Activated CD8-positive, alpha-beta memory T cell treated with anti-CD3 and anti-CD28 coated beads for 36 hours (primary cell): ENCODE measurements at places on chromosomes 4 and X. TPM values are rescaled to one million over a fixed set of nuclear protein-coding genes. Genes with fewer than 3 reads are reported as not detected.

The CCKAR gene
- total RNA-seq = not detected

The PCSK1N gene
- 3.0 TPM for total RNA-seq

The AWAT1 gene
- not detected for total RNA-seq

The TCEAL6 gene
- total RNA-seq = not detected

The SUPT20HL2 gene
- not detected for total RNA-seq

The MAGEA9B gene
- not detected for total RNA-seq

The PF4V1 gene
- total RNA-seq = not detected

The CDKL5 gene
- 1.1 TPM for total RNA-seq

The ZNF674 gene
- total RNA-seq = 0.99 TPM

The KCNIP4 gene
- not detected for total RNA-seq

The SPATA18 gene
- total RNA-seq = 0.19 TPM

The GABRB1 gene
- not detected for total RNA-seq

The ZCCHC12 gene
- total RNA-seq = not detected

The SMIM14 gene
- 0.78 TPM for total RNA-seq

The TBC1D14 gene
- 46.9 TPM for total RNA-seq

The UCP1 gene
- total RNA-seq = not detected

The ARHGAP24 gene
- total RNA-seq = not detected

The HELT gene
- not detected for total RNA-seq

The RAB33A gene
- 17.3 TPM for total RNA-seq

The IL15 gene
- total RNA-seq = 0.65 TPM

The AMBN gene
- total RNA-seq = not detected

The AREG gene
- total RNA-seq = not detected

The GPR82 gene
- 0.34 TPM for total RNA-seq

The ABRAXAS1 gene
- 10.5 TPM for total RNA-seq

The MAGEA4 gene
- not detected for total RNA-seq

The TGIF2LX gene
- total RNA-seq = not detected
